ENCODE measurements at places on chromosomes 1 and 21.

DNA sequence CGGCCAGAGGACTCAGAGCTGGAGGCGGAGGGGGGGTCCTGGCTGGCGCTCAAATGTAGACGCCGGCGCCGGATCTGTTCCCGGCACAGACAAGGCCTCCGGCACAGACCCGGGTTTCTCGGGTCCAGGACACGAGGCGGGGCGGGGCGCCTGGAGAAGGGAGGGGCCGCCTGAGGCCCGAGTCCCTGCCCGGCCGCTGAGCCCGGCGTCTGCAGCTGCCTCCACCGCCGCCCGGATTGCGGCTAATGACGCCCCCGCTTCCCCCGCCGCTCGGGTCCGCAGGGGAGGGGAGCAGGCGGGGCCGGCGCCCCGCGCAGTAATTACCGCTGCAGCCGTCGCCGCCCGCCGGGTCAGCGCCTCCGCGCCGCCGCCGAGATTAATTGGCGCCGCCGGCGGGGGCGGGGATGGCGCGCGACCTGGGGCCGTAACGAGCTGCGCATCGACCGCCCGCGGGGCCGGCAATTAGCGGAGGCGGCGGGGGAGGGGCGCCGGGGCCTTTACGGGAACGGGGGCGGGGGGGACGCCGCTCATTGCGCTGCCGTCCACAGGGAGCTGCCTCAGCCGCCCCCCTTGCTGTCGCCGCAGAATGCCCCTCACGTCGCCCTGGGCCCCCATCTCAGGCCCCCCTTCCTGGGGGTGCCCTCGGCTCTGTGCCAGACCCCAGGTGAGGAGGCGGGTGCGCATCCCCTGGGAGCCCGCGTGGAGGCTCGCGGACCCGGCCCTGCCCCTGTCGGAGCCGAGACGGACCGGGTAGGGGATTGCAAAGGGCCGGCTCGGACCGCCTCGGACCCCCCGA lies 17.3 kb downstream of the NOC2L start:
- DNase-seq, result peak; percentile 44

GRCh38 chr1:21950734-21951133 lies 13.6 kb upstream of the HSPG2 start:
- no peak for DNase-seq

GRCh38 chr1:165492845-165493373 lies 48.0 kb upstream of the RXRG start:
- DNase-seq, result no peak

DNA sequence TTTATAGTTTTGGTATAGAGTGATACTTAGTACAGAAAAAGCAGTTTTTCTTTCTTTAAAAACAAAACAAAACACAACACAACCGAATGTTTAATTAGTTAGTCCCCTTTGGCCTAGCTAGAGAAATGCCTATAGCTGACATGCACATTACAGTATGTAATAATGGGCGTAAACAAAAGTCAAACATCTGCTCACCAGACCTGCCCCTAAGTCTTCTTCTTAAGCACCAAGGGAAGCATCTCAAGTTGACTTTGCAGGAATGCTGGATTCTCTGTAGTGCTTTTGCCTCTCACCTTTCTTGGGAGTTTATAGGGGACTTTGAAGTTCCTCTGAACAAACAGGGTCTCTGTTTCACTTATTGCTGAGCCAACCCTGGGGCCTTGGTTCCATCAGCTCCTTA lies 143.7 kb downstream of the TM2D1 start:
- DNase-seq, result no peak

- DNase-seq, result no peak
Measured at GRCh38 chr1:82401116-82401515, 600.4 kb downstream of the ADGRL2 start.

DNA sequence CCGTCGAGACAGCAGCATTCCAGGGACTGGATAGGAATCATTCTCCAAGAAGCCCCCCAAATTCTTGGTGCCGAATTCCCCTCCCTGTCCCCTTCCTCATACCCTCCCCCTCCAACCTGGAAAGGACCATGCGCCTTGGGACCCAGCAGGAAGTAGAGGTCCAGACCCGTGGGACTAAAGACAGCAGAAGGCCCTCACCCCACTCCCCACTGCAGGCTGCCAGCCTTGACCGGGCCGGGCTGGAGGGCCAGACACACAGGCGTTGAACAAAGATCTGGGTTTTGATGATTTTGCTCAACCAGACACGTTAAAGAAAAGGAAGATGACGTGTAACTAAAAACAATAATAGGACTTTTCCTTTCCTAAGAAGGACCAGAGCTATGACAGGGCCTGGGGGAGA lies 286.5 kb downstream of the NPHP4 start:
- DNase-seq, result no peak

GRCh38 chr1:17400725-17401341 lies 28.8 kb downstream of the PADI6 start:
- DNase-seq, result no peak

- DNase-seq, result no peak
Measured at GRCh38 chr1:99385852-99386251, 121.6 kb downstream of the PLPPR4 start.

GRCh38 chr1:65792669-65793358 lies at the start of gene PDE4B:
Gene PDE4B (plus strand): TSS chr1:65792895.
- DNase-seq, result no peak

GRCh38 chr1:1014799-1015681 lies 1.7 kb downstream of the ISG15 start:
- peak; percentile 40 for DNase-seq

GRCh38 chr1:52439976-52440375 lies 35.6 kb downstream of the PRPF38A start:
- DNase-seq, result no peak

DNA sequence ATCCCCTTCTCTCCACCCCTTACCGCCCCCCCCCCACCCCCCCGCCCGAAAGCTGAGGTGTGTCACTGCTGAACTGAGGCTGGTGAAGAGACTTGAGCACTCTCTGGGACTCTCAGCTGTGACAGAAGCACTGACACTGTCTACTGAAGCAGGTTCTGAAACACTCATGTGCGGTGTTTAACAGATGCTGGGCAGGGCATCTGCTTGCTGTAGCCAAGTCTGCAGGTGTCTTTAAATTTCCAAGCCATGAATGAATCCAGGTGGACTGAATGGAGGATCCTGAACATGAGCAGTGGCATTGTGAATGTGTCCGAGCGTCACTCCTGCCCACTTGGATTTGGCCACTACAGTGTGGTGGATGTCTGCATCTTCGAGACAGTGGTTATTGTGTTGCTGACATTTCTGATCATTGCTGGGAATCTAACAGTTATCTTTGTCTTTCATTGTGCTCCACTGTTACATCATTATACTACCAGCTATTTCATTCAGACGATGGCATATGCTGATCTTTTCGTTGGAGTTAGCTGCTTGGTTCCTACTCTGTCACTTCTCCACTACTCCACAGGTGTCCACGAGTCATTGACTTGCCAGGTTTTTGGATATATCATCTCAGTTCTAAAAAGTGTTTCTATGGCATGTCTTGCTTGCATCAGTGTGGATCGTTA lies at the start of gene GPR52:
Gene GPR52, plus strand, starts transcription at position 99 of the 665 bp plus-strand sequence. Its CDS starts 148 bp downstream, at position 247.
- no peak for DNase-seq

DNA sequence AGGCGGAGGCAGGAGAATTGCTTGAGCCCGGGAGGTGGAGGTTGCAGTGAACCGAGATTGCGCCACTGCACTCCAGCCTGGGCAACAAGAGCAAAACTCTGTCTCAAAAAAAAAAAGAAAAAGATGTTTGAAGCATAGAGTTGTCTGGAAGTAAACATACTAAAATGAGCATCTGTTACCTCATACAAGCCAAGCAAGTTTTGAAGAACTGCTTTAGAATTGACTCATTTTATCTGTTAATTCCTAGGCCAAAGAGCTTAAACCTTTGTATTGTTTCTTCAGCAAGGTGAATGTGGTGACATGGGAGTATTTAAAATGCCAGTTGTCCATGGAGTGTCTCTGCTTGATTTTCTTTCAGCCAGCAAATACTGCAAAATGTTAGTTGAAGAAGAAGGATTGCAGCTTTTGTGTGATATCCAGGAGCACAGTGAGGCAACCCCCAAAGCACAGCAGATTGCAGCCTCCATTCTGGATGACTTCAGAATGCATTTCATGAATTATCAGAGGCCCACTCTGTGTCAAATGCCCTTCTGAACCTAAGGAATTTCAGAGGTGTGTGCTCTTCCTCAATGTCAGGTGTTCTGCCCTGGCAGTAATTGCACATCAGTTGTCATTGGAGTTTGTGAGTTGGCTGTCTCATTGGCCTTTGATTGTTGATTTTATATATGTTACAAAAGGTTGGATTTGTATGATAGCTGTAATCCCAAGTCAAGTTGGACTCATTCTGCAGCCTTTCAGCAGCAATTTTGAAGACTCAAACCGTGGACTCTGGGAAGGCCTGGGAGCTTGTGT lies 28.9 kb downstream of the ECHDC2 start:
- no peak for DNase-seq

GRCh38 chr1:19287436-19288185 lies 959 bp downstream of the AKR7A3 start:
- DNase-seq, result no peak

All from ACHN (cell line).